ENCODE measurements at places on chromosomes 7 and 10.

DNA sequence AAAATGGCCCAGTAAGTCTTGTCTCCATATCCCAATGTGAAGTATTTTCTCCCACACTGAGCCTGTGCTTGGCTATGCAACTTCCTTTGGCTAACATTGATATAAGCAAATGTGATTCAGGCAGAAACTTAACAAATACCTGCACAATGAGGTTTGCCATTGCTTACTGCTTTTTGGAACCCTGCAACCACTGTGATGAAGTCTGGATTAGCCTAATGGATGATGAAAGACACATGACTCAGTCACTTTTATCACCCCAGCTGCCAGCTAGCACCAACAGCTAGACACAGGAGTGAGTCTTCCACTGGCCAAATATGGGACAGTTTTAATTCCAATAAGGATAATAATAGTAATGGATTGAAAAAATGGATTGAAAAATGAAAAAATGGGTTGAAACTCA lies 854.5 kb downstream of the GRM8 start:
- no peak for DNase-seq

GRCh38 chr10:47288236-47288635 lies 11.8 kb upstream of the GDF10 start:
- no peak for DNase-seq

DNA sequence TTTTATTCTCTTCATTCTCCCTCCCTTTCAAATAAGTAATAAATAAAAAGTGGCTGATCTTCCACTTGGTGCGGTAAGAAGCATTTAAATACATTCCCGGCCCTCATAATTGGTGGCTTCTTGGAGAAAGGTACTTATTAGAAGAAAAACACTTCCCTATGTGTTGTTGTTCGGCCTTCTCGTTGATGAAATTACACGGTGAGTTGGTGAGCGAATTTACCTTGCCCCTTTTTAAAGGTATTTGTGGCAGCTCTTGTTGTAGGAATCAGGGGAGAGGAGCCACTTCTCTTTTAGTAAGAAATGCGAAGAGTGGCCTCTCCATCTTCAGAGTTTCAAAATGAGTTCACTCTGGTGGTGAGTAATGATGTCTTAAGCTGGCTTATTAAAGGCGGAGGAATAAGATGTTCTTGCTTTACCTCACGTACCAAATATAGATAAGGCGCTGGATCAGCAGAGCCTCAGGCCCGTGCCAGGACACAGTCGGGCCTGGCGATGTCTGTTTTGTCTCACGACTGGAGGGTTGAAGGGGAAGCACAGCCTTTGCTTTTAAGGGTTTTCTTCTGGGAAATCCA lies 135.9 kb downstream of the CUX1 start:
- peak; percentile 65 for DNase-seq

- DNase-seq: no peak
Observed at GRCh38 chr10:125350519-125350918, 190.2 kb upstream of the CTBP2 start.

DNA sequence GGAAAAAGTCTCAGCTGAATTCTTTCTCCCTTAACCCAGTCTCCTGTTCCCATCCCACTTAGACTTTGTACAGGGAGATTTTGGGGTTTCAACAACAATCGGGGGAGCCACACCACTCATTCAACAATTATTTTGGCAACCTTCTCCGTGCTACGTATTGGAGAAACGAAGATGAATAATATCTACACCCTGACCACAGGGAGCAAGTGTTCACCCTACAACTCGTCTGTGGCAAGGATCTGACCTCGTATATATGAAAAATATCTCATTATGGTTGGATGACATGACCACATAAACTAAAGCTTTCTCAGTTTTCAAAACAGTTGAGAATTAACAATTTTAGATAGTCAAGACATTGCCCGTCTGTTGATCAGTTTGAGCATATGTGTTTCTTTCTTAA lies 302.1 kb downstream of the CACNA2D1 start:
- no peak for DNase-seq

Measured in retinal pigment epithelial cell (primary cell).